ENCODE measurements at places on chromosomes 16 and 17.

GRCh38 chr16:31388535-31388934, 4.6 kb upstream of the ITGAD start:
- no peak for DNase-seq

- no peak for DNase-seq
Observed at GRCh38 chr17:42526031-42526444, 10.0 kb upstream of the NAGLU start.

- DNase-seq: no peak
Observed at GRCh38 chr17:20202141-20202621, 193.0 kb downstream of the SPECC1 start.

DNA sequence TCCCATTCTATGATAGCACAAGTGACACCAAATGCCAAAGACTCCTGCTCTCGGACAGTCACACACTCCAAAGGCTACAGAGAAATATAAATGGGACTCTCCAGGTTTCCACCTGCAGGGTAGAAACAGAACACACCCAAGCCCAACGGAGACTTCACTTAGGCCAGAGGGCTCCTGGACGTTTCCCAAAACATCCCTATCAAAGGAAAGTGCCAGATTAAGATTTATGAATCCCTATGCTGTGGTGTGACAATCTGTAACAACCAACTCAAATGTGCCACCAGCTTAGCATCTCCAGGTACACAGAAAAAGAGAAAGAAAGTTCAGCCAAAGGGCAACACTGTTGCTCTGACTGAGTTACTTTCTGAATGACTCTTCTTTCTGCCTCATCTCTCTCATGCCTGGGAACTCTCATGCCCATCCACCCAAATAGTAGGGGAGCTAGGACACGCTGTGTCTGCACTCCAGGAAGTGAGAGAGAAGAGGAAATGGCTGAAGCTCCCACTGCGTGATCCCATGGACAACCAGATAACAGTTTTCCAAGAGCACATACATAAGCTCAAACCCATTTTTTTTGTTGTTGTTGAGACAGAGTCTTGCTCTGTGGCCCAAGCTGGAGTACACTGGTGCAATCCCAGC, 49.7 kb downstream of the SMG6 start:
- DNase-seq: no peak

DNA sequence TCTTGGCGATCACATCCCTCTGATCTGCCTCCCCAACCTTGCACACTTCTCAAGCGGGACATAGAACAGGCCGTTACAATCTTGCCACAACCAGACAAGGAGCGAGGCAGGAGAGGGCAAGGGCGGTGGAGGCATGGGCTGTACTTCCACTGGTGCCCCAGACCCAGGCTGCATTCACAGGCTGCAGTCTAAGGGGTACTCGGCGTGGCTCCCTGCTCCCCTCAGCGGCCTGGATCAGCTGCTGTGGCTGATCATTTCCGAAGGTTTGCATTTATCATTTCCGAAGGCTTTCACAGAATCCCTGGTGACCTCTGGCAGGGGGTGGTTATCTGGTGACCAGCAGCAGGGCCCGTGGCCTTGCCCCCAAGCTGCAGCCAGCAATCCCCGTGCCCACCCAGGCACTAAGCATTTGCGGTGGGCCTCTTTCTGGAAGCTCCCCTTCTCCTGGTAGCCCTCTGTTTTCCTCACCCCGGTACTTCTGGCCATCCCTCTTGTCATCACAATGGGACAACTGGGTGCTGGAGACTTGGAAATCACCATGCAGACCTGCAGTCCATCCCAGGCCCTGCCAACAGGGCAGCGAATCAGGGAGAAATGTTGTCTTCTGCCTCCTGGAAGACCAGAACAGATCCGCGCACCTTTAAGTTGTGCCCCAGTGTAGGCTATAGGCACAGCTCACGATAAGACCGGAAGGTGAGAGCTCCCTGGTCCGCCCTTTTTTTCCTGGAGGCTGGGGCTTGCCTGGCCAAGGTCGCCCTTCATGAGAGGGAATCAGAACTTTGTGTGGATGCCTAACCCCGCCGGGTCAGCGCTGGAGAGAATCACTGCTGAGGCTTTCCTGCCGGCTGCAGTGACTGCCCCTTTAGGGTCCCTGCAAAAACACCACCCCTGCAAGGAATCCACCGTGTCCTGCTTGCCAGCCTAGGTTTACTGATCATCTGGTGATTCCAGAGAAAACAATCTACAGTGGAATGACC, 1739.1 kb downstream of the TP53TG3F start:
- no peak for DNase-seq

Data from activated B cell treated with CpG ODN at 0.5 μM for 24 hours (primary cell).